Kasumi-1 (cell line): ENCODE measurements at places on chromosomes 5 and 9.
A peak's percentile ranks its signal among the peaks of the same experiment; 100 is the strongest.

DNA sequence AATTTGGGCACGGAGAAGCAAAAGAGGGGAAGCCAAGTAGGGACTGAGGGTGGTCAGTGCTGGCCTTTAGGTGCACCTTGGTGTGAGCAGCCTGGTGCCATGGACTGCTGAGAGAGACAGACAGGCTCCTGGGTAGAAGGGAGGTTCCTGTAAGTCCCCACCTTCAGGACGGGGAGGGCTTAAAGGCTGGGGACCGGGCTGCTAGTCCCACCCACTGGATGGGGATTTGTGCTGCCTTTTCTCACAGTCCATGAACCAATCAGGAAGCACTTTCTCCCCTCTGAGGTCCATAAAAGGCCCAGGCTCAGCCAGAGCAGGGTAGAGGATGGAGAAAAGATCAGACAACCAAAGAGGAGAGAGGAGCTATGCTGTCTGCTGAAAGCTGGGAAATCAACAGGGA, 15.2 kb downstream of the CDC25C start:
- DNase-seq: no peak

DNA sequence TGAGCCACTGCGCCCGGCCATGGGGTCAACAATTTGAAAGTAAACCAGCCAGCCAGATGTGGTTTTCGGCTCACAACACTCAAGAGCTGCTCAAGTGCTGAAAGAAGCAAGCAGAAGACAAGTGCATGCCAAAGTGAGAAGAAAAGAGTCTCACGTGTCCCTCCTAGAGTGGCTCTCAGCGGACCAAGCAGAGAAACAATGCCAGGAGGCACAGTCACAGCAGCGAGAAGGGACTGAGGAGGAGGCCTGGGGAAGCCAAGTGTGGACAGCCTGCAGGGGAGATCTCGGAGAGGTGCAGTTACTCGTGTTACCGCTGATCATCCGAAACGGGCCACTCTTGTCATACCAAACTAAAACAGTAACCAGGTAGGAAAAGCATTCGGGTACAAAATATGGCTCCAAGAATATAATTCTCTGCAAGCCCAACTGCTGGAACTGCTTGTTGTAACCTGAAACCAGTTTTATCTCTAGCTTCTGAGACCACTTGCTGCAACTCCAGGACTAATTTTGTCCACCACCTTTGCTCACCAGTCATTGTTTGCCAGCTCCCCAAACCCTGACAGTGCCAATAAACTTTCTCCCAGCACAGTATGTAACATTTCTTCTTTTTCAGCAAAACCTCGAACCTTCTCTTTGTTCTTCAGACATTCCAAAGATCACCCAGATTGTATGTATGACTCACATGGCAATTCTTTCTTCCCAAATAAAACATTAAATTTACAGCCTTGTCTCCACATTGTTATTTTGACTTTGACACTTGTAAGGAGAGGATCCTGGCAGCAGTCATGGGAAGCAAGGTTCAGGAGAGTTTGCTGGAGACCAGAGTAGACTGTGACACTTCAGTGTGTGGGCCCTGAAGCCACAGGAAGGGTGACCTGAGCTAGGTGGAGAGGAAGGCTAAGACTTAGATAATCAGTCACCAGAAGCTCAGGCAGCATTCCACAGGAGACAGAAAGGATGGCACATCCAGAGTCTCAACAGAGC, 6.3 kb downstream of the SLC35D2 start:
- DNase-seq: no peak

DNA sequence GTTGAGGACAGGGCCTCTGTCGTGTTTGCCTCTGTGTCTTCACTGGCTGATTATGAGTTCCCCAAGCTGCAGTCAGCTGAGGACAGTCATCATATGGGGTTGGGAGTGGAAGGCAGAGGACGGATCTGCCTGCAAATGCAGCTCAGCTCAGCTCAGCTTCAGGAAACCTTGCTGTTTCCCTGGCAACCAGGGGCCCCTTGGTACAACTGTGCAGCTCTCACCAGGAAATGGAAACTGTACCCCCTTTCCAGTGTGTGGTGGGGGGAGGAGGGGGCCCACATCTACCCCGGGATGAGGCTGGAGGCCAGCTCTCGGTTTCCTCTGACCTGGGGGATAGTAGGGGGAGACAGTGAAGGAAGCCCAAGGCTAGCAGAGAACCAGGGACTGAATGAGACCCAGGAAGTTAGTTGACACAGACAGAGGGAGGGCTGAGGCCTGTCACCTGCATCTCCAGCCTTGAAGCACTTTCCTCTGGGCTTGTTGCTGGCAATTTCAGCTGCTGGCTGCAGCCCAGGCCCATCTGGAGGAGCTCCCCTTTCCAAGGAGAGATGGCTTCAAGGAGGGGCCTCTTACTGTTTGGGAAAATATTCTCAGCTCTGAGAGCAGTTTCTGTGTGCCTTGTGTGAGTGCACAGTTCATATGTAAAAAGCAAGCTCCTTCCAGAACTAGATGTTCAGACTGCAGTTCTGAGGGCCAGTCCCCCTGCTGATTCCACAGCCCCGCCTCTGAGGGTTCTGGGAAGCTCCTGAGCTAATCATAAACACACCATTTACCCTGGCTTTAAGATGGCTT, 6.9 kb downstream of the ANXA6 start:
- peak; percentile 100 for DNase-seq

GRCh38 chr5:149271716-149272563, at the start of gene AFAP1L1:
Gene AFAP1L1 (plus strand): TSS chr5:149271859. CDS start chr5:149271969, 110 bp downstream.
- DNase-seq: peak; percentile 17

DNA sequence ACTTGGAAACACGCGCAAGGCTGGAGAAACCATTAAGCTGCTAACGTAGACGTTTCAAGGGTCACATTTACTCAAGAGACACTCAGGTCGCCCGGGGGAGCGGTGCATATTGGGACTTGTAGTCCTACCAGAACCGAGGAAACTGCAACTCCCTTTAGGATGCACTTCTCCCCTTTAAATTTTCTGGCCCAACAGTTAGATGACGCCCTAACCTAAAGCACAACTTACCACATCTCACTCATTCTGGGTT, 384 bp upstream of the DMXL1 start:
- peak; percentile 98 for DNase-seq

DNA sequence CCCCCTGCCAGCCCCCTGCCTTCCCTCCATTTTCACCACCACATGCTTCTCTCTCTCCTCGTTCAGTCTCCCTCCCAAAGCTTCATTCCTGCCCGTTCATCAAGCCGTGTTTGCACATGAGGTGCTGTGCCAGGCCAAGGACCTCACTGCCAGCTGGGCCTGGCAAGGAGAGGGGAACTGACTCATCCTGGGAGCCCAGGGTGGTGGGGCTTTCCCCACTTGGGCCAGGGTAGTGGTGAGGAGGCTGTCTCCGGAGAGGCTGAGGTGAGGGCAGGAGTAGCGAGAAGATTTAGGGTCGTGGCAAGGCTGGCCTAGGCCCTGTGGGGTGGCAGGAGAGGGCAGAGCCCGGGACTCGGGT, 30.4 kb upstream of the NOTCH1 start:
- DNase-seq: no peak

- no peak for DNase-seq
Observed at GRCh38 chr5:6181147-6181729, 197.1 kb downstream of the MED10 start.

GRCh38 chr5:68154119-68154857, 61.3 kb upstream of the PIK3R1 start:
- no peak for DNase-seq

DNA sequence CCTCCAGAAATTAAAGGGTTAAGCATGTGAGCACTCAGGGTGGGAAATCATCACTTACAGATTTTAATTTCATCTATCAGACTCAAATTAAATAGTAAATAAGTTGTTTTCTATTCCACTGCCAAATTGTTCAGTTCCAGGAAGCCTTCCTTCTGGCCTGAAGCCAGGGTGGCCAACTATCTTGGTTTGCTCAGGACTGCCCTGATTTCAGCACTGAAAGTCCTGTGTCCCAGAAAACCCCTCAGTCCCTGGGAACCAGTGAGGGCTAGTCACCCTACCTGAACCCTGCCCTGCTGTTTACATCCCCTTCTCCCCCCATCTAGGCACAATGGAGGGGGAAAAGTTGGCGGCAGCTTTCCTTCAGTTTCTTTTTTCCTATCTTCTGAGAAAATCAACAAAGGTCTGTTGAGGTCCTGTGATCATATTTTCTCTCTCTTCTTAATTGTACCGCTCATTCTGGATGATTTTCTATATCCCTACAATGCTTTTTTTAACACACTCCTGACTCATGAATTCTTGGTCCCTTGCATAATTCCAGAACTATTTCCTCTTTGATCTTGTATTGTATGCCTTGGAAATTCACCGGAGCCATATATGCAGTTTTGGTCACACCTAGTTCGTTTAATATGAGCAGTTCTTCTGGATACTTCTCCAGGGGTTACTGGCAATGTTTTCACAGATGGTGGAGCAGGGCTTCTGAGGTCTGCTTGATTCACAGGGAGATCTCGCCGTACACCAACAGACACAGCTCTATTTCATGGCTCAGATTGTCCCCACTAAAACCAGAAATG, 103.8 kb downstream of the MAP1B start:
- no peak for DNase-seq

DNA sequence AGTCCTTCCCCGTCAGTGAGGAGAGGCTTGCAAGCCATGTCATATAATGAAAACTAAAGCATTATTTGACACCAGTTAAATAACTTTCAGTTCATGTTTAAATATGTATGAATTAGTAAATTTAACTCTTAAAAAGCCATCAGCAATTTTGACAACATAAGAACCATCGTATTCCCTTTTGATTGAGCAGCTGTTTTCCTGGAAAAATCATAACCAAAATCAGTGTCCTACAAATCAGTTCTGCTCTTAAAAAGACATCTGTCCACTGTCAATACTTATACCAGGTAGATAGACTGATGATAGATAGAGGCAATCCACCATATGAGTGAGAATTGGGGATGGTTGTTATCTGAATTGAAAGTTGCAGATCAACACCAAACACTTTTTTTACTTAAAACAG, 2.3 kb downstream of the DIRAS2 start:
- no peak for DNase-seq

GRCh38 chr9:72362680-72363139, 2.3 kb downstream of the ZFAND5 start:
- peak; percentile 73 for DNase-seq

- DNase-seq: peak; percentile 21
Observed at GRCh38 chr5:174317256-174317894, 271.9 kb downstream of the NSG2 start.

- DNase-seq: no peak
Observed at GRCh38 chr5:30768056-30768690, 425.3 kb upstream of the CDH6 start.

DNA sequence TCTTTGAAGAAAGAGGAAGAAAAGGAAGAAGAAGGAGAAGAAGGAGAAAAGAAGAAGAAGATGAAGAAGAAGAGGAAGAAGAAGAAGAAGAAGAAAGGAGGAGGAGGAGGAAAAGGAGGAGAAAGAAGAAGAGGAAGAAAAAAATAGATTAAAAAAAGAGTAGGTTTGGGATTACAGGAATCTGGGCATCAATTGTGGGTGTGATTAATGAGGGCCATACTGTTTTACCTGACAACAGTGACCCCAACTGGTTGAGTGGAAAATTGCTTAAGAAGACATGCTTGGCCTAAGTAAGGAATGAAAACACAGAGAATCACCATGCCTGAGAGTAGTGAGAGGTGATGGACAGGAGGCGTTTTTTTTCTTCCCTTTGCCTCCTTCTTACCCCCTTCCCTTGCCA, 114.6 kb downstream of the FAM170A start:
- DNase-seq: peak; percentile 63

DNA sequence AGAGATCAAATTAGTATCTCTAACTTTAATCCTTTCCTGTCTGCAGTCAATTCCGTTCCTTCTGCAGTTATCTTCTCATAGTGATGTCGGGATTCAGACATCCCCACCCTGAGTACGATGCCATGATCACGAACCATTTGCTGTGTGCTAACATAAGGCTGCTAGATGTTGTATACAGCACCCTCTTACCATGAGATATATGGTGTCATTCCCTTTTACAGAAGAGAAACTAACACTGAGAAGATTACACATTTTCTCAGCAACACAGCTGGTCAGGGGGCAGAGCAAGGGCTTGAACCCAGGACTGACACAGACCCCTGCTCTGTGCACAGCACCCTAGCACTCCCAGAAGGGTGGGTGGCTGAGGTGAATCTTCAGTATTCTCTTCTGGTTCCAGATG, 46.9 kb upstream of the HSD17B4 start:
- DNase-seq: no peak

DNA sequence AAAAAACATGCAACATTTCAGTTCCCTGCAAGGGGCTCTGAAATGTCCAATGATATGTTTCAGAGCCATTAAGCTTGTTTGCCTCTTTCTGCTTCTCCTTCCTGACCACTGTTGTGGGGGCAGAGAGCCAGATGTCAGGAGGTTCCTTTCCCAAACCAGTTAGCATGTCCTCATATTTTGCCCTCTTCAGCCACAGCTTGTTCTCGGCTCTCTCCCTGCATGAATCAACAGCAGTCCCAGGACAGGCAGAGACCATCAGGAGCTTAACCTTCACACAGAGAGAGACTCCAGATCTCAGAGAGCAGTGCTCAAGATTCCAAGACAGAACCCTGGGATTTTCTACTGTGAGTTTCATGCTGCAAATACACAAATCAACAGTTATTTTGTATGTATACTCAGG, 218.5 kb downstream of the COMMD10 start:
- peak; percentile 26 for DNase-seq

GRCh38 chr9:126474206-126474765, 139.4 kb upstream of the LMX1B start:
- no peak for DNase-seq

- no peak for DNase-seq
Observed at GRCh38 chr5:38384396-38384795, 126.0 kb downstream of the EGFLAM start.

DNA sequence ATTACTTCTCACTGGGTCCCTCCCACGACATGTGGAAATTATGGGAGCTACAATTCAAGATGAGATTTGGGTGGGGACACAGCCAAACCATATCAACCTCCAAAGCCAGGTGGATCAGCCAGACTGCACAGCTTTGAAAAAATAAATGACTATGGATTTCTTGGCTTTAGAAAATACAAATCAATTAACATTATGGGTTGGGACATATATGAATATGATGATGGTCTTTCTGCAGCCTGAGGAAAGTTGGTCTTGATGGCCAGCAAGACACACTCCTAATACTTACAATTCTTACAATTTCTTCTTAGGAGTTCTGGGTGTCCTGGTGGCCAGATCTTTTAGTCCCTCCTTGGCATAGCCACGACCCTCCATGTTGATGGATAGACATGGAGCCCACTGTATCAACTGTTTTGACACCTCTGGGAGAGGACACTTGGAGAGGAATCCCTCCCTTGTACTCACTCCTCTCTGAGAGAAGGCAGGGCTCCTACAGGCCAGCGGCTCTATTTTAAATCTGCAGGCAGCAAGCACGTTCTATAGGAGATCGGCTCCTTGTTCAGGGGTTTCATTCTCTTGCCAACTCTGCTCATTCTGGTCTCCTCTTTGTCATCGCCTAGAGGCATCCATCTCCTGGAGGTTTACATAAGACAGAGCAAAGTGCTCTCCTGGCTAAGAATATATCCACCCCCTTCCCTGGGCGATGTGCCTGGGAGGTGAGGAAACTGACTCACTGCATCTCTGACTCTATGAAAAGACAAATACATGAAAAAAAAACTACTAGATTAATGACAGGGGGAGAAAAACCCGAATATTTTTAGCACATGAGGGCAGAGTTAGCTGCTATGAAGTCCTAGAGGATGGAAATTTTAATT, 145.9 kb downstream of the CARTPT start:
- no peak for DNase-seq

- no peak for DNase-seq
Observed at GRCh38 chr5:32022638-32023037, 151.5 kb downstream of the GOLPH3 start.

- no peak for DNase-seq
Observed at GRCh38 chr5:132661231-132662003, 3.4 kb downstream of the IL13 start.
